ENCODE measurements at places on chromosomes 7 and 10. TPM values are rescaled to one million over a fixed set of nuclear protein-coding genes. Genes with fewer than 3 reads are reported as not detected.

DRGX gene
- not detected for polyA plus RNA-seq

WAPL gene
- polyA plus RNA-seq: 16.6 TPM

TRIM50 gene
- polyA plus RNA-seq: 4.1 TPM

RASA4 gene
- 35.2 TPM for polyA plus RNA-seq

BAMBI gene
- 4.2 TPM for polyA plus RNA-seq

TMEM213 gene
- polyA plus RNA-seq: not detected

TMEM236 gene
- polyA plus RNA-seq: 0.79 TPM

GRID1 gene
- 1.6 TPM for polyA plus RNA-seq

CPA4 gene
- polyA plus RNA-seq: 0.98 TPM

KEL gene
- not detected for polyA plus RNA-seq

All from adipose tissue (tissue), 3 donors.